ENCODE measurements at places on chromosomes 11 and 22.

DNA sequence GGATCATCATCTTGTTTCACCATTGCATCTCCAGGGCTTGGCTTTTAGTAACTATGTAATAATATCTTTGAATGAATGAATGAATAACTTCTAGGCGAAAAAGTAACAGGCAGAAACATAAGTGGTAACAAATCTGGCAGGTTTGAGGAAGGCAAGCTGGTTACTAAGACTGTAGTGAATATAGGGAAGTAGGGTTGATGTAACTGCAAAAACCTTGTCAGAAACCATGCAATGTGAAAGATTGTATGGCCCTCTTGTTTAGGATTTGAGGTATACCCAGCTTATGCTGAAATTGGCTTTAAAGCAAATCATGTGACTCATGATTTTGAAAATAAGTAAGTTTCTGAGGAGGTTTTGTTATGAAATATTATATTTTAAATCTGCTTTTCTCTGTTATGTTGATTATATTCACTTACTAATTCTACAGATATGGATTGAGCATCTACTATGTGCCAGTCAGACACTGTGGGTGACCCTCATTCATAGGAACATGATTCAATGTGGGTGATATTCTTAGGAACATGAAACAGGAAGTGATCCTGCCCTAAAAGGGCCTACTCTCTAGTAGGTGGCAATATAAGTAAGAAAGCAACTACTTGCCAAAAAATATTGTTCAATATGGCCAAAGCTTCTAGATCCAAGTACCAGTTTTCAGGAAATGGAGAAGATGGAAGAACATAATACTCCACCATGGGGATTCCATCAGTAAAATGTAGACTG is 115.5 kb upstream of the CCDC90B start:
- no peak for DNase-seq

- DNase-seq, result no peak
Observed at GRCh38 chr11:8309311-8309710, 45.6 kb upstream of the LMO1 start.

DNA sequence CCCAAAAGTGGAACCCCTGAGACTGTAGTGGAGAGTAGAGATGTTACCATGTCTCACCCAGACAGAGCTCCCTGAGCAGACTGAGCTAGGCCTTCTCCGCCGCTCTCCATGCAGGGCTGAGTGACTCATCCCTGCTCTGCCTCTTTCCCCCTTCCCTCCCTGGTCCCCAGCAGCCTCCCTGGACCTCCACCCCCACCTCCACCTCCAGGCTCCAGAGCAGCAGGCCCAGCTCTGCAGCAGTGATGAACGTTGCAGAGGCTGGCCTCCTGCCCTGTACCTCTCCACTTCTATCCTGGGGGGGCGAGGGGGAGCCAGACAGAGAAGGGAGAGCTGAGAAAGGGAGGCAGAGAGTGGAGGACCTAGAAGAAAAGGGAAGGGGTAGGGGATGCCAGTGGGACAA is 19.3 kb upstream of the ARAP1 start:
- no peak for DNase-seq

DNA sequence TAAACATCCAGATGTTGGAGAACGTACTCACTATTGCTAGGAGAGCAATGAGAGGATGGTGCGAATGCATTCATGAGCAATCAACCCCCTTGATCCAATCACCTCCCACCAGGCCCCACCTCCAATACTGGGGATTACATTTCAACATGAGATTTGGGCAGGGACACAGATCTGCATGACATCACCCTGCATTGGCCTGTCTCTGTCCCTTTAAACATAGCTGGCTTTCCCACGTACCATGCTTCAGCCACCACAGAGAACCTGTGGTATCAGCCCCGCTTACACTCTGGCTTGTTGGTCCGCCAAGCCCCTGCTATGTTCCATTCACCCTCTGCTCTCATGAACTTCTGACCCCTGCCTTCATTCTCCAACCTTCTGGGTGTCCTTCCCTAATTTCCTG is 157.5 kb upstream of the E2F8 start:
- DNase-seq, result no peak

DNA sequence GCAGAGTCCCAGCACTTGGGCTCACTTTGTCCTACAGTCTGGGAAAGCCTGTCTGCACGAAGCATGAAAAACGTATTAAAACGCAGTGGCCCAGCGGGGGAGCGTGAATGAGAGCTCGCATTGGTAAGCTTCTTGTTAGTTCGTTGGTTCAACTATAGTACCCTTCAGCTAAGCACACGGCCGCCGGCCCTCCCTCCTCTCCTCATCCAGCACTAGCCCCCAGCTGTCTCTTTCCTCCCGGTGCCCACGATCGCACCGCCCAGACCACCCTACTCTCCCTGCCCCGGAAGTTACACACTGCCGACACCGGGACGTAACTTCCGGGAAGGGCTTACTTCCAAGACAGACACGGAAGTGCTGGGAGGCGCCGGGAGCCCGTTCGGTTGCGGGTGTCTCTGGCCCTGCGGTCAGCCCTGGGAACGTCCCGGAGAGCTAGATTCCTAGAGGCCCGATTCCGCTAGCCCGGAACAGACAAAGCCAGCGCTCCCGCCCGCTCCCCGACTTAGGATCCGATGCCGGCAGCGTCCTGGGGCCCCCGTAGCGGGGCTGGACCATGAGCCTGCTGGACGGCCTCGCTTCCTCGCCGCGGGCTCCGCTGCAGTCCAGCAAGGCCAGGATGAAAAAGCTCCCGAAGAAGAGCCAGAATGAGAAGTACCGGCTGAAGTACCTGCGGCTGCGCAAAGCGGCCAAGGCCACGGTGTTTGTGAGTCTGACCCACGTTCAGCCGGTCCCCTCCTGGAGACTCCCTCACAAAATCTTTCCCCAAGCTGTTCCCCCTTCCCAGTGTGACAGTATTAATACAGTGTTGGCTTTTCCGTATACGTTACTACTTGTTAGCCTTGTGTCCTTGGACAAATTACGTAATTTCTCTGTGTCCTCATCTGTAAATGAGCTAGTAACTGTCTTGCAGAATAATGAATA is at the start of gene TBRG1:
Gene TBRG1, plus strand, starts transcription at position 334 of the 921 bp plus-strand sequence. Its CDS starts 220 bp downstream, at position 554.
- DNase-seq, result peak; percentile 85

DNA sequence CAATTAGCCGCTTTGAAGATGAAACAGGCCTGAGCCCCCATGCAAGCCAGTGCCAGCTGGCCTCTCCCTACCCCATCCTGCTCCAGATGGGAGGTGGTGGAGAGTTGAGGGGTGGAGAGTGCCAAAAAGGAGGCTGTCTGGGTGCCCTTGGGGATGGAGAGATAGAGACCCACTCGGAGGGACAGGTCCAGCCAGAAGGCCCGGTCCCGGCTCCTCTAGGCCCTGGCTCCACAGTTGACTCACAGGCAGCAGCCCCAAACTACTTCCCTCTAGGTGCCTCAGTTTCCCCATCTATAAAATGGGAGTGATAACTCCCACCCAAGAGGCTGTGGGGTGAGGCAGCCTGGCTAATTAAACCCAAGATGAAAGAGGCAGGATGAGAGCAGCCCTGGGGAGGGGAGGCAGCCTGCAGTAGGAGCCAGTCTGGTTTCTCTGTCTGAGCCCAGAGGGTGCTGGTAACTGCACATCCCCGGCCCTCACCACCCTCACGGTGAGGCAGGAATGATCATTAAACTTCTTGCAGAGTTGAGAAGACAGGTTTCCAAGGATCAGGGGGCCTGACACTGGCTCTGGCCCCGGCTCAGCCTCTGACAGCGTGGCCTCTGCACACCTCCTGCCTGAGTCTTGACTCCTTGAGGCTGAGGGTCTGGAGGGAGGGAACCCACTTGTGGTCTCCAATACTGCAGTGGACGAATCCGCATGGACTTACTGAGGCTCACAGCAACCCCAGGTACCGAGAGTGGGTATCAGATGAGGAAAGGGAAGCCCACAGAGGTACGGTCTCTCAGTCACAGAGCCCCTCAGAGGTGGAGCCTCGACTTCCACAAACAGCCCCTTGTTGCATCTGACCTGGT is 1.4 kb upstream of the AP5B1 start:
- DNase-seq, result no peak

DNA sequence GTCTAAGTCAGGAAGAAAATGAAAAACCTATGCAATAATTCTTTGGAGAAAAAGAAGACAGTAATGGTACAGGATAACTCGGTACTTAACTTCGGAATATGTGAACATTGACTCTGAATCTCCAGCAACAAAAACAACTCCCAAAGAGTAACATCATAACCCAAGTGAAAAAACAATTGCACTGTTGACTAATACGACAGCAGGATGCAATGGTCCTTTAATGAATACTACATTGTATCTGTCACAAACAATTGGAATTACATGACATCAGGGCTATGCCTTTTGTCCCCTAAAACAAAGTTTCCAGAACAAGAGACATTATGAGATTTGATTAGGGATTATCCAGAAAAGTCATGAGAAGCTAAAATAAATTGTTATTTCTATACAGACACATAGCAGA is 1065.9 kb downstream of the LRRC4C start:
- no peak for DNase-seq

GRCh38 chr22:28406246-28406645 is 273.4 kb downstream of the TTC28 start:
- DNase-seq, result no peak

GRCh38 chr22:23542933-23543332 is 37.2 kb downstream of the IGLL1 start:
- DNase-seq, result no peak

GRCh38 chr11:73420136-73420535 is 43.9 kb downstream of the RELT start:
- DNase-seq, result no peak

DNA sequence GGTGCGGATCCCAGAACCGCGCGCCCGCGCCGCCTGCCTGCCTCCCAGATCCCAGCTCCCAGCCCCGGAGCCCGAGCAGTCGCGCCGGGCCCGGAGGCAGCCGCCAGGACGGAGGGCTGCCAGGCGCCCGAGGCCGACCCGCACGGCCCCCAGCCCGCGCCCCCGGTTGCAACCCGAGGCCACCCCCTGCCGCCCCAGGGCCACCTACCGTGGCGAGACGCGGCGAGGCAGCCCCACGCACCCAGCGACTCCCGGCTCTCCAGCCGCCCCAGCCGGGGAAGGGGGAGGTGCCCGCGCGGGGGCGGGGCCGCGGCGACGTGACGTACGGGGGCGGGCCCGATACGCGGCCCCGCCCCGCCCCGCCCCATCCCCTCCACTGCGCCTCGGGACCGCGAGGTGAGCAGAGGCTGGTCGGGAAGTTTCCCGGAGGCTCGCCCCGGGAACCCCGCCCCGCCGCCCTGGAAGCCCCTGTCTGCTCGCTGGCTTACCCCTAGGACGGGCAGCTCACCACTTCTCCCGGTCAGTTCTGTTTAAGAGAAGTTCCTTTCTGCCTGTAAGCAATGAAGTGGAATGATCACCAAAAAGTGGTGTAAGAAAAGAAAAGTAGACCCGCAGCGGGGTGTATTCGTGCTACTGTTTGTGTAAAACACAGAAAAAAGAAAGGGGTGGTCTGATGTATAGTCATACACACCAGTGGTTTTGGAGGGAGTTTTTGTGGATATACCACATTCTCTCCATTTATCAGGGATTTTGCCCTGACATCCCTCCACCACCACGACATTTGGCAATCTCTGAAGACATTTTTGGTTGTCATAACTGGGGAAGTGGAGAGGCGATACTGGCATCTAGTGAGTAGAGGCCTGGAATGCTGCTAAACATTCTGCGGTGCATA is at the start of gene TPST2:
Gene TPST2, minus strand, starts transcription at position 288 of the 892 bp plus-strand sequence. CDS start 48,502 bp downstream, outside the sequence.
- peak; percentile 75 for DNase-seq

DNA sequence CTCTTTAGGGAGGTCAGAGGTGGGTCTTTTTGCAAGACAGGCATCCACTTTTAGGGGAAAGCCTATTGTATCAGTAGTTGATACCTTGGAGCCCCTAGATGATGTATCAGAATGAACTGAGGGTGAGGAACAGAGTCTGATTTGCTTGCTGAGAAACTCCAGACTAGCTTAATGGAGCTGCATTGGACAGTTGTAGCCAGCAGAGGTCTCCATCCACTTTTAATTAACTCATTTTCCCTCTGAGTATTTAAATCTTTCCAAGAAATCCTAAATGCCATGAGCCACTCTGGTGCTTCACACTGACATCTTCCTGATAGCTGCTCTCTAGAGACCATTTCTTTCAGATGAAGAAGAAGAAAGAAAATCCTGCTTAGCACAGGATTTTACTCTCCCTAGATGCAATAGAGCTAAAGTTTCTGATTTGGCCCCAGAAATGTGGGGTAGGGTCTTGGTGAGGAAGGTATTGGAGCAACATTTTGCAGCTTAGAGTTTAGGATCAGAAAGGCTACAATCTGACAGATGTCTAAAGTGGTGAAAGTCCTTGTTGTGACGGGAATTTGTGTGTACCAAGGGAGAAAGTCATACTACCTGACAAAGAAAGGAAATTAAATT is 38.0 kb downstream of the EXT2 start:
- DNase-seq, result peak; percentile 30

- no peak for DNase-seq
Observed at GRCh38 chr11:64092761-64093136, 57.0 kb downstream of the FLRT1 start.

- DNase-seq, result peak; percentile 52
Observed at GRCh38 chr11:74268456-74268855, 43.0 kb downstream of the P4HA3 start.

DNA sequence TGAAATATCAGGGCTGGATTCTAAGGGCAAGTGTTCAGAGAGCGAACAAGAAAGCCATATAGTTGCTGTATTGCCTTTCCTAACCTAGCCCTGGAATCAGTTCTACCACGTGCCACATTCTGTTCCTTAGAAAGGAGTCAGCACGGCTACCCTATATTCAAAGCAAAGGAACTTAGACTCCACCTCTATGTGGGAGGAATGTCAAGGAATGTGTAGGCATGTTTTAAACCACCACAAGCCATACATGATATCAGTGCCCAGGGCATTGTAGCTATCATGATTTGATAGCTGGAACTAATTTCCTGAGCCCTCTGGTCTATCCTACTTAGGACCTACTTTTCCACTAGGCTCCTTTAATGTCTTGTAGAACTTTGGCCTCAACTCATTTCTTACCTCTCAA is 2.5 kb upstream of the EIF4ENIF1 start:
- no peak for DNase-seq

GRCh38 chr11:131802440-131803115 is 432.2 kb downstream of the NTM start:
- DNase-seq, result no peak

DNA sequence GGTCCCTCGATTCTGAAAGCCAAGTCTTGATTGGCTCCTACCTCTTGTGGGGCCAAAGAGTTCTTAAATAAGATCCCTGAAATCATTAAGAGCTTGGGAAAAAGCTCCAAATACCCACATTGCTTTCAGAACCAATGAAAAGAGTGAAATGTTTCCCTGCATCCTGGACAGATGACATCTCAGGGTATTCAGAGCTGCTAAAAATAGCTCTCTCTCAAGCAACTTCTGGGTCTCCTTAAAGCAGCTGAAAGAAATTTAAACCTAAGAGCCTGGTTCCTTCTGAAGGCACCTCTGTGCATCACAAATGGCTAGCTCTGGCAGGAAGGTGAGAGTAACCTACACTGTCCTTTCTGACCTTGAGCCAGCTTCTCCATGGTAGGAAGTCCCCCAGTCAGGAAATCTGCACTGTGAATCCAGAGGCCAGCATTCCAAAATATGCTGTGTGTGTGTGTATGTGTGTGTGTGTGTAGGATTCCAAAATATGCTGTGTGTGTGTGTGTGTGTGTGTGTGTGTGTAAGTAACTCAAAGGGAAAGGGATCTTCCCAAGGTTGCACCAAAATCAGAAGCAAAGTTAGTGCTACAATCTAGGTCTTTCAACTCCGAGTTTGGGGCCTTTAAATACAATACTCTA is 50.1 kb downstream of the RELT start:
- no peak for DNase-seq

Measured in RWPE1 (cell line).